ENCODE measurements at places on chromosomes 7 and 10. TPM values are rescaled to one million over a fixed set of nuclear protein-coding genes. Genes with fewer than 3 reads are reported as not detected.

- peak; percentile 49 for DNase-seq
Measured at GRCh38 chr10:62005687-62006086, 104.2 kb downstream of the ARID5B start.

- peak; percentile 21 for DNase-seq
Measured at GRCh38 chr10:70477661-70478162, 855 bp upstream of the PALD1 start.

GRCh38 chr7:32326078-32326477 is 164.1 kb downstream of the LSM5 start:
- no peak for DNase-seq

DNA sequence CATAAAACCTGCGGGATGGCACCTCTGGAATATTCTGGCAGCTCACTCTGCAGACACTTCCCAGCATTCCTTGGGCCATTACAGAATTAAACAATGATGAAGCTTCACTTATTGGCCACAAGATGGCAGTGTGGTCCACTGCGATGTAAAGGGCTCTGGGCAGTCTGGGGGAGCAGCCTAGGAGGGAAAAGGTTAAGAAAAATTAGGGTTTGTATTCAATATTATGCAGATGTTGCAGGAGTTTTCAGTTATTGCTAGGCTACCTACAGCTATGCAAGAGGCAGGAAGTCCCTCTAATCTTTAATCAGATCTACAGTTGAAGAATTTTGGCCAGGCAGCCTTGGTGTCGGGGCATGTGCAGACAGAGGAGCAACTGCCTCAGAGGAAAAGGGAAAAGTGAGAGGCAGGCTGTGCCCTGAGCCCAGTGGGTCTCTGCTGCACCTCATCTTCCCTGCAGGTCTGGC is 233.2 kb upstream of the PRSS1 start:
- DNase-seq, result peak; percentile 70

DNA sequence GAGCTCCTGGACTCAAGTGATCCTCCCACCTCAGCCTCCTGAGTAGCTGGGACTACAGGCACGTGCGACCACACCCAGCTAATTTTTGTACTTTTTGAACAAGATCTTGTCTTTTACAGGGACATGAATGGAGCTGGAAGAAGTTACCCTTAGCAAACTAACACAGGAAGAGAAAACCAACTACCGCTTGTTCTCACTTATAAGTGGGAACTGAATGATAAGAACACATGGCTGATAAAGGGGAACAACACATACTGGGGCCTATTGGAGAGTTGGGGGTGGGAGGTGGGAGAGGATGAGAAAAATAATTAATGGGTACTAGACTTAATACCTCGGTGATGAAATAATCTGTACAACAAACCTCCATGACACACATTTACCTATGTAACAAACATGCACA is 70.9 kb upstream of the INHBA start:
- no peak for DNase-seq

DNA sequence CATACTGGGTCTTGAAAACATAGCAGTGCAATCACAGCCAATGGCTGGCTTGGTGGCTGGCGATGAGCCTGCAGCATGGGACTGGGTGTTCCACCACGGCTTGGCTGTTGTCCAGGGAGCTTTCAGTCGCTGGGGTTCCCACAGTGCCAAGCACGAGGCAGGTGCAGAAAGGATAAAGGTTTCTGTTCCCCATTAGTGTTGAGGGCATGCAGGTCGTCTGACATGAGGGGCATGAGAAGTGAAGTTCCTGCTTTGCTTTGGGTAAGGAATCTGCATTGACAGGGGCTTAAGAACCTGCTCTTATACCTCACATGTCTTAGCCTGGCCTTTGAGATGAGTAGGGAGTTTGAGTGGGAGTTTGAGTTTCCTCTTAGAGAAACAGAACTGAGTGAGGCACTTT is 9.0 kb upstream of the CFTR start:
- DNase-seq, result no peak

- no peak for DNase-seq
Measured at GRCh38 chr10:62196528-62196927, 72.1 kb downstream of the RTKN2 start.

Gene ZNF727
- total RNA-seq, result not detected

All from RPMI7951 (cell line).